ENCODE measurements at places on chromosomes 11 and 22.

DNA sequence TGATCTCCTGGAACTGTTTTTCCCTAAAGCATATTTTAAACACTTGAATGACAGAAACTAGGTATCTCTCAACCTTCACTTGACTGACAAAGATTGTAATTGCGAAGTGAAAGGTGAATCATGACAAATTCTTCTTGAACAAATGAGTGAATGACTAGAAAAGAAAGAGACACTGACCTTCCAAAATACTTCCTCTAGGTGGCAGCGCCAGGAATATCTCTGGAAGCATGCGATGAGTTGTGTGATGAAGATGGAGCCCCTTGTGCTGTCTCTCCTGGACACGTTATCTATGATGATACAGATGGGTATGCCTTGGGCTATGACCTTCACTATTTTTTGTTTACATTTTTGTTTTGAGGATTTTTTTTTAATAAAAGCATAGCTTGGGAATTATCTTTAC, 7.0 kb upstream of the CASP12 start:
- DNase-seq = no peak

- no peak for DNase-seq
Observed at GRCh38 chr11:130420478-130421198, 7.8 kb downstream of the ADAMTS8 start.

- no peak for DNase-seq
Observed at GRCh38 chr11:86551288-86552092, 120.9 kb downstream of the ME3 start.

- DNase-seq = no peak
Observed at GRCh38 chr22:46636221-46637002, 16.2 kb downstream of the GRAMD4 start.

GRCh38 chr11:123640677-123641494, 13.5 kb downstream of the SCN3B start:
- DNase-seq = no peak

GRCh38 chr11:117145393-117145761, 1.3 kb downstream of the PAFAH1B2 start:
- DNase-seq = no peak

- no peak for DNase-seq
Observed at GRCh38 chr11:12237381-12237784, 127.0 kb downstream of the MICAL2 start.

GRCh38 chr11:27012234-27012921, 18.5 kb downstream of the FIBIN start:
- no peak for DNase-seq

GRCh38 chr22:20423906-20424551, 13.6 kb downstream of the SCARF2 start:
- no peak for DNase-seq

DNA sequence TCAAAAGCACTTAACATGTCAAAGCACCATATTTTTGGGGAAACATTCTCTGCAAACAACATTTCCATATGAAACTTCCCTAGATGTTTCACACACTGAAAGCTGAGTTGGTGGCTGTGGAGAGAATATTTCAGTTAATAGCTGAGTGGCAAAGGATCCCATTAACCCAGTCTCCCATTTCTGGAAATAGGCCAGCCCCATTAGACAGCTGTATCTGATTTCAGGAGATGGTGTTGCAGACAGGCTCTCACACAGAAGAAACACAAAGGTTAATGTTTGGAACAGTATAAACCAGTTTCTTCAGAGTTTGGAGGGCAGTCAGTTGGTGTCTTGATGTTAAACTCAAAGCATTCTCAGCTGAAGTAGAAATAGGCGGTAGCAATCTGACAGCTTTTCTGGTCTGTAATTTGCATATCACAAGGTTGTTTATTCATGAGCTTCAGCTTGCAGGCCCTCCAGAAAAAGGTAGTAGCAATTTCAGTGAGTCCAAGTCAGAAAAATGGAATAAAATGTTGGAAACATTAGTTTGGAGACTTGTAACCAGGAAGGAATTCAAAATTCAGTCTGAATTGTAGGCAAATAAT, 15.5 kb upstream of the ZBTB44 start:
- no peak for DNase-seq

DNA sequence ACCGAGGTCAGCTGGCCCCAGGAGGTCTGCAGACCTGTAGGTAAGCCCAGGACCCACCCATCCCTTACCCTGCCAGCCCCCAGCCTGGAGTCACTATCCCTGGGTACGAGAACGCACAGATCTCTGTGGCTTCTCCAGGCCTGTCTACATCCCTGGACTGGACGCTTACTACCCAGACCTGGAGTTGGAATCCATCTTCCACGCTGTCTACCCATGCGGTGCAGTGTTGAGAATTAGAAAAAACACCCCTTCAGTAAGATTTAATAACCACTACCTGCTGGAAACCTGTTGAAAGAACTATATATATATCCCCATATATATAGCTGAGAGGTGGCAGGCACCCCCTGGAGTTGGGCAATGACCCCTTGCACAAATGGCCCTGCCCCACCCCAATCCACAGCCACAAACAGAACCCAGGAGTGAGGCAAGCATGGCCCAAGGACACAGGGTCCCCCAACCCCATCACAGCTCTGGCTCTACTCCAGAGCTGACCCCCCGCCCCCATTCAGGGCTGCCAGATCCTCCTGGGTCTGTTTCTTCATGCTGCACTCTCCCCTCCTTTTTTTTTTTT, 17.7 kb upstream of the RGL4 start:
- no peak for DNase-seq

GRCh38 chr11:61539831-61540357, 31.3 kb downstream of the LRRC10B start:
- no peak for DNase-seq

- DNase-seq = no peak
Observed at GRCh38 chr11:124761301-124762104, 587 bp downstream of the ESAM start.

DNA sequence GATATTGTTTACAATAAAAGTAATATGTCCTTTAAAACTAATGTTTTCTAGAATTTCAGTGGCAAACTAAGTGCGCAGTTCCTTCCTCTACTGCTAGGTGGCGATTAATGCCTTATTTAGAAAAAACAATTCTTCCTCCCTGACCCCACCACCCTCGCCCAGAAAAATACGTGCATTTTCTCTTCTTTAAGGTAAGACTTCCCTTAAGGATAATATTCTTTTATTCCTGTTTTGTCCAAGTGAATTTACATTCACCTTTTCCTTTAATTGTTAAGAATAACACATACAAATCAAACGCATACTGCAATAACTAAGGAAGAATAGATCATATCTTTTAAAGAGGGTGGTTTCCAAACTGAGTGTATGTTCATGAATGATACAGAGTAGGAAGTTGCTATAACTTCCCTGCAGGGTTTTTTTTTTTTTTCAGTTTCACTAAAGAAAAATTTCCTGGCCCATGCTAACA, 17.0 kb upstream of the PSMA1 start:
- no peak for DNase-seq

DNA sequence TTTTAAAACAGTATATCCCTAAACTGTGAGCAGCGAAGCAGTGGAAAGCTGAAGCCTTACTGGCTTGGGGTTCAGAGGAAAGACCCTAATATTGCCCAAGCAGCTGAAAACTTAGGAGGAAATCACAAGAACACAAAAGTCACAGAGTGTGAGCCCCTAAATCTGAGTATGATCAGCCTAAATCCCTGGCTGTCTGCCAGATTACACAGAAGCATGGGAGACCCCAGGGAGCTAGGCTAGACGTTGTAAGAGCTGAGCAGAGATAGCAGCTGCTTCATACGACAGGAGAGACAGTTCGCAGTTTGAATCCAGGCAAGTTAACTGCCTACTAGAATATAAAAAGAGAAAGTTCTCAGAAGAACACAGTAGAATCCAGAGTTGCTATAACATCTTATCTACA, 81.2 kb downstream of the PACS1 start:
- no peak for DNase-seq

- no peak for DNase-seq
Observed at GRCh38 chr22:34931026-34931425, 134.9 kb upstream of the ISX start.

GRCh38 chr11:9905501-9905951, 241.6 kb downstream of the SWAP70 start:
- DNase-seq = no peak

DNA sequence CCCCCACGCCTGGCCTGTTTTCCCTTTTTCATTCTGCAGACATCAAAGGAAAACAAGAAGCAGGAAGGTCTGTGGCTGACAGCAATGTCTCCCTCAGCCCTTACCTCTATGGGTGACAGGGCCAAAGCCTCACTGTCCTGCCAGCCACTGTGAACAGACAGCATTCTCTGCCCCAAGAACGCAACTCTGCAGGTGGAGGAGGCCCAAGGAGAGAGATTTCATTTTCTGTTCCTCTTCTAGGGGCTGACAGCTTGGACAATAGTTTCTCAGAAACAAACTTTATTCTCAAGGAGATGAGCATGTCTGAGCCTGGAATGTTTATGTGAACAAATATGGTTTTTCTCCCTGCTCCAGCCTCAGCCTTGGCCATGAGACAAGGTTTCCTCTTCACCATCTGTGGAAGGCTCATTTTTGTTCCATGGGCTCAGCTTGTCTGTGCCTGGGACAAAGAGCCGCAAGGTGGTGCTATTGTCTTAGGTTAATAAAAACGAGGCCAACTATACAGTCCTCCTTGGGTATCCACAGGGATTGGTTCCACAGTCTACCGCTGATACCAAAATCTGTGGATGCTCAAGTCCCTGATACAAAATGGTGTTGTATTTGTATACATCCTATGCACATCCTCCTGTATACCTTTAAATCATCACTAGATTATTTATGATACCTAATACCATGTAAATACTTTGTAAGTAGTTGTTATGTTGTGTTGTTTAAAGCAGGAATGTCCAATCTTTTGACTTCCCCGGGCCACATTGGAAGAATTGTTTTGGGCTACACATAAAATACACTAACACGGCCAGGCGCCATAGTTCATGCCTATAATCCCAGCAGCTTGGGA, 5.8 kb downstream of the PIWIL3 start:
- DNase-seq = peak; percentile 3

GRCh38 chr11:2259897-2260451, 10.4 kb downstream of the ASCL2 start:
- DNase-seq = no peak

DNA sequence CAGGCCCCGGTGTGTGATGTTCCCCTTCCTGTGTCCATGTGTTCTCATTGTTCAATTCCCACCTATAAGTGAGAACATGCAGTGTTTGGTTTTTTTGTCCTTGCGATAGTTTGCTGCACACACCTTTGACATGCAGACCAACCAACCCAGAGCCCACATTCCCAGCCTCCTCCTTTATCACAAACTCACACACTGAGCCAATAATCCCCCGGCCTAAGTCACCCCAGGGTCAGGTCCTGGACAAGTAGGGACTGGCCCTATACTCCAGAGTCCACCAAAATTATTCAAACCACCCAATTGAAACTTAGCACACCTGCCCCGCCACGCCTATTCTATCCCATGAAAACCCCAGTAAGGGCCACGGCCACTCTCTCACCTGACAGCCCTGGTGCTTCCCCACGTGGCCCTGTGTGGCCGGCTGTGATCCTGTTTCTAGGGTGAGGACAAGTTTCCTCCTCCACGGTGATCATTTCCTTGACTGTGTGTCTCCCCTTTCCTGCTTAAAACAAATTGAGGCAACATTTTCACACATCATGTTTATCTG, 83.1 kb upstream of the SLC22A12 start:
- no peak for DNase-seq

DNA sequence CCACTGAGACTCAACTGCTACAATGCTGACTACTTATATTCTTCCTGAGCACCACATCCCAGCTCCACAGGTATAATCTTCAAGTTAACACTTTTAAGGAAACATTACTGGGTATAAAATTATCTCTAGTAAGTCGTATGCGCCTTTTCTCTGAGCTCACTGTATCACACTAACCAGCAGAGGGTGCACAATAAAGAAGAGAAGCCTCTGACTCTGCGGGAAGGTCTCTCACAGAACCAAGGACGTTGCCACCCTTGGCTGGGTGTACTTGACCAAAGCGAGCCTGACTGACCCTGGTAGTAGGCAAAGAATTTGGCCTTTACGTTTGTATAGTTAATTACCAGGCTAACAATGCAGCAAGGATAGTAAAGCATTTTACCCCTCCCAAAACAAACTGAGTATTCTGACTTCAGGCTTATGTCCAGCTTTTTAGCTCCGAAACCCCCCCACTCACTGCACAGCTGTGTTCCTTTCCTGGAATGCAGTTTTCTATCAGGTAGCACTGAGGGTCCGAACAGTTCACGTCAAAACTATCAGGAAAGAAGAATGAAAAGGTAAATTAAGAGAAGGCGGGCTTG, at the start of gene BTBD18:
Gene BTBD18, minus strand, starts transcription at position 144 of the 578 bp plus-strand sequence. CDS start 631 bp downstream, outside the sequence.
- DNase-seq = no peak

DNA sequence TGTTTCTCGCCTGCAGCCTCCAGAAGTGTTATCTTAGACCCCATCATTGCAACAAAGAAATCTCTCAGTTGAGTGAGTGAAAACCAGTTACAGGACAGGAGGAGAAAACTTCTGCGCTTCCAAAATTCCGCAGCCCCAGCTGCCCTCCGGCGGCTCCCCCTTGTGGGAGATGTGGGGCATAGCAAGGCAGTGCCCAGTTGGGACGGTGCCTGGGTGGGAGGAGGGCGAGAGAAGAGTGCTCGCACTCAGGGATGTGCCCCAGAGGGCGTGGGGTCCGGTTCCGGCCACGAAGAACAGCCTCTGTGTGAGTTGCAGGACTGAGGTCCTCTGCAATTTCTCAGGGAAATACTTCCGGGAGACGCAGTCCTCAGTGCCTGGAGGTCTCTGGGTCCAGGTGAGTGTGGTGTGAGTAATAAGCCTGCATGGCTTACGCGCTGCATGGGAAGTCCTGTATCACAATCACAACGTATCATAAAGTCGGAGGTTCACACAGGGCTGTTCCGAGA, 87.0 kb upstream of the BLID start:
- no peak for DNase-seq

GRCh38 chr22:40421082-40421350, 50.6 kb downstream of the SGSM3 start:
- no peak for DNase-seq

GRCh38 chr11:72587696-72588095, 86.5 kb downstream of the PDE2A start:
- no peak for DNase-seq

- no peak for DNase-seq
Observed at GRCh38 chr11:34302046-34302921, 55.5 kb downstream of the ABTB2 start.

GRCh38 chr11:32963721-32964120, 52.0 kb upstream of the DEPDC7 start:
- no peak for DNase-seq

- no peak for DNase-seq
Observed at GRCh38 chr11:125201525-125202141, 37.1 kb downstream of the PKNOX2 start.

- no peak for DNase-seq
Observed at GRCh38 chr11:69552951-69553350, 71.5 kb downstream of the LINC01488 start.

- no peak for DNase-seq
Observed at GRCh38 chr22:25551396-25551795, 13.1 kb upstream of the GRK3 start.

DNA sequence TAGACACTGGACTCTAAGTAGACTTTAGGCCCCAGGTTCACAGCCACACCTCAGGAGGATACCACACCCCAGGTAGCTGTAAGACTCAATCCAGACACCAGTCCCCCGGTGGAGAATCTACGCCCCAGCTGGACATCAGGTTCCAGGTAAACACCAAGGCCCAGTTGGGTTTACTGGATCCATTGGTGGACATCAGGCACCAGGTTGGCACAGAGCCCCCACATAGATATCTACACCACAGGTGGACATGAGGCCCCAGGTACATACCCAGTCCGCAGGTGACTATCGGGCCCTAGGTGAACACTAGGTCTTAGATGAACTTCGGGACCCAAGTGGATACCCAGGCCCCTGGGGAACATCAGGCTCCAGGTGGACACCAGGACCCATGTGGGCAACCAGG, 58.9 kb upstream of the SEPTIN5 start:
- DNase-seq = no peak

- DNase-seq = no peak
Observed at GRCh38 chr11:70568035-70568813, 169.9 kb downstream of the CTTN start.
